ENCODE measurements at places on chromosomes 12 and 14. TPM values are rescaled to one million over a fixed set of nuclear protein-coding genes. Genes with fewer than 3 reads are reported as not detected.

Gene DAO
- not detected for total RNA-seq

Gene GZMH
- 0.93 TPM for total RNA-seq

Gene ALKBH1
- 18.0 TPM for total RNA-seq

Gene SLC41A2
- total RNA-seq: 11.1 TPM

Gene DEGS2
- 1.3 TPM for total RNA-seq

DNA sequence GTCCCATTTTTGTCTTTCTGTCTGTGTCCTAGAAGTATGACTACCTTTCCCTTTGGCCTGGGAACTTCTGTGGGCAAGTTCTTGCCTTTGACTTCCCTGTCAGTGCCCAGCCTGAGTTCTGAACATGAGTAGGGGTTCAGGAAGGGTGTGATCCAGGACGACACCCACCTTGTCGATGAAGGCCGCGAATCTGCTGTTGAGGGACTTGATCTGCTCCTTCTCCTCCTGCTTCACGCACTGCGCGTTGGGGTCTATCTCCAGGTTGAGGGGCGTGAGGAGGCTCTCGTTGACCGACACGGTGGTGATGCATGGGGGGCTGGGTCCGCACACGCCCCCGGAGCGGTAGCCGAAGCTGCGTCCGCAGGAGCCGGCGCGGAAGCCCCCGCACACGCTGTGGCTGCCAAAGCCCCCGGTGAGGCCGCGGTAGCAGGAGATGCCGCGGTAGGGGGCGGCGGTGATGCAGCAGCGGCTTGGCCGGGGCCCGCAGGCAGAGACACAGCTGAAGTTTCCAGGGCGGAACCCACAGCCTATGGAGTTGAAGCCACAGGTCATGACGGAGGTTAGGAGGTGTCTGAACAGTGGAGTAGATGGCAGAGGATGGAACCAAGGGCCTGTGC, at the start of gene KRT83:
KRT83 (minus strand) TSS at position 615 of the 617 bp plus-strand sequence; CDS start at position 552, 63 bp downstream.
- DNase-seq: no peak

DNA sequence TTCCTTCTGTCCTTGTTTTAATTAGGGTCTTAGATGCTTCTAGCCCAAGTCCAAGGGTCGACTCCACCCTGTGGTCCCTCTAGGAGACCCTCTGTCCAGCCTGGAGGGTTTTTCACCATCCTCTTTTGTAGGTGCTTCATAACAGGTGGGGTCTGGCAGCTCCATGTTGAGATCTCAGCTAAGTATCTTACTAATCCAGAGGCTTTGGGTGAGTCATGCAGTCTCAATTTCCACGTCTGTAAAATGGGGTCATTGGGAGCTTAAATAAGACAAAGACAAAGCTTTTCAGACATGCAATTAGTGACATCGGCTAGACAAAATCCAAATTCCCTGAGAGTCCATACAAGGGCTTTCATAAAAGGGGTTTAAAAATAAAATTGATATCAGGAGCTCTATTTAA, 3.2 kb downstream of the HSPB8 start:
- DNase-seq: no peak

GRCh38 chr12:57845478-57846284, 848 bp downstream of the CTDSP2 start:
- peak; percentile 68 for DNase-seq

All from activated B cell treated with CpG ODN at 0.5 μM for 24 hours (primary cell).